Ureter (tissue), 1 donor: ENCODE measurements at places on chromosomes 2 and 18. TPM values are rescaled to one million over a fixed set of nuclear protein-coding genes. Genes with fewer than 3 reads are reported as not detected.

CAPN13 gene
- total RNA-seq, result 67.4 TPM

CSRNP3 gene
- 6.4 TPM for total RNA-seq

DNA sequence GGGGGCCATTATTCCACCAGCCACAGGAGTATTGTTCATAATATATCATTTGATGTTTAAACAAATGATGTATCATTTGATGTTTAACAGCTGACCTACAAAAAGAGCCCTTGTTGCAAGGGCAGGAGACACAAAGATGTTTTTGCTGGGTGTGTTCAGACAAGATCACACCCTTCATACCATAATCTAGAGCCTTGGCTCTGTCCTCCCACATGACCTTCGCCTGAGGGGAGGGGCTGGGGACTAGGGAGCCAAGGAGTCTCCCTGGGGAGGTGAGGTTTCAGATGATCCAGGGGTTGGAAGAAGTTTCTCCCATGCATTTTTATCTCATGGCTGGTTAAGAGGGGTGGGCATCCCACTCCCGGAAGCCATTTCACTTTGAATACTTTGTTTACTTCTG is 33.5 kb downstream of the CDC42EP3 start:
- no peak for DNase-seq

ADCY3 gene
- total RNA-seq, result 82.5 TPM

DNA sequence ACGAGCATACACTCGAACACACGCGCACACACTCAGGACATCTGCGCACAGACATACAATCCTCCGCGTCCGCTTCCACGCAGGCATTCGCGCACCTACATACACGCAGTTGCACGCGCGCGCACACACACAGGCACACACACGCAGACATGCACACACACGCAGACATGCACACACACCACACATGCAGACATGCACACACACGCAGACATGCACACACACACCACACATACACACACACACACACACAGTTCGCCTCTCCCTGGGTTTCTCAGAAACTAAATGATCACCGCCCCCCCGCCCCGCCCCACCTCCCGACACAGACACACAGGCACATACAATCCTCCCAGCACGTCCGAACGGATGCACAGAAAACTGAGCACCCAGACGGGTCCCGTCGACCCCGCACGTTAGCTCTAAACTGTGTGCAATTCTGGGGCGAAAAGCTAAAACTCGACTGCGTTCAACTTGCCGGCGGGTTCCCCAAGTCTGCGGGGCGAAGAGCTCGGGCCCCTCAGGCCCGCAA is 1.0 kb downstream of the EPHA4 start:
- DNase-seq, result no peak

DNA sequence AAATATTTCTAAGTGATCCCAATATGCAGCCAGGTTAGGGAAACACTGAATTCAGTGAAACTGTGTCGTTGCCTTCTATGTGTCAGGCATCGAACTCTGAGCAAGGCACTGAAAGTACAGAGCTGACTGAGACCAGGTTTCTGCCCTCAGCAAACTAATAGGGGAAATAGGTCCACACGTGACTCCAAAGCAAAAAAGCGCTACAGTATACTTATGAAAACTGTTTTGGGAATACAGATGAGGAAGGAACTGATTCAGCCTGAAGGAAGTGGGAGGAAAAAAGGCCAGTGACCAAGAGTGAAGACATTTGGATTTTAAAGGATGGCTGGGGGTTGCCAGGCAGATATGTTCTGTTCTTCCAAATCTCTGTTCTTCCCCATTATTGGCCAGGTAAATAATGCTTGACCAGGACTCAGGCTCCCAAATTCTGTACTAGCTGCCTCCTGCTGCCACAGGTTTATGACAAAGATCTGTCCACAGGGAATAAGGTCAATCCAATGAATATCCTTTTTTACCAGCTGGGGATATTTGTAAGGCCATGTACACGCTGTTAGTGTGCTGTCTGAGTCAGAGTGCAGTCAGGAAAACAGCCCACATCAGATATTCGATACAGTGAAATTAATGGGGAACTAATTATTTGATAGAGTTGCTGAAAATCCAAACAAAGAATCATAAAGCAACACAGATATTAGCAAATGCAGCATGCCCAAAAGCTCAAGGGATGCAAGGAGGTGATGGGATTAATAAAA is 24.5 kb upstream of the INPP4A start:
- no peak for DNase-seq

DNA sequence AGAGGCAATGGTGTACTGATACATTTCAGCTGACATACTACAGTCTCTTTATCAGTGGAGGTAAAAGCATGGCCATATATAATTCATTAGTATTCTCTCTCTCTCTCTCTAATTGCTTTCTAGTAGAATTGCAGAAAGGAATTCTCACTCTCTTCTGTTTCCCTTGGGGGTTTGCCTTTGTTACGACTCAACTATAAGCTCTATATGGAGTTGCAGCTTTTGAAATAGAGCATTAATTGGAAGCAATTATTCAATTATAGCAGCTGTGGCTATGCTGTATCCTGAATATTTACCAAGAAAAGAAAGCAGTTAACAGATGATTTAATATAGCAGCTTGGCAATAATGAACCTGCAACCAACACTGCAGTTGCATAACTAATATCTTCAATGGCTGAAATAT is 132.7 kb upstream of the STON1 start:
- no peak for DNase-seq

SERPINB10 gene
- not detected for total RNA-seq

GRCh38 chr2:44139741-44140140 is 28.9 kb upstream of the PPM1B start:
- no peak for DNase-seq

HOXD8 gene
- total RNA-seq, result 41.7 TPM

DNA sequence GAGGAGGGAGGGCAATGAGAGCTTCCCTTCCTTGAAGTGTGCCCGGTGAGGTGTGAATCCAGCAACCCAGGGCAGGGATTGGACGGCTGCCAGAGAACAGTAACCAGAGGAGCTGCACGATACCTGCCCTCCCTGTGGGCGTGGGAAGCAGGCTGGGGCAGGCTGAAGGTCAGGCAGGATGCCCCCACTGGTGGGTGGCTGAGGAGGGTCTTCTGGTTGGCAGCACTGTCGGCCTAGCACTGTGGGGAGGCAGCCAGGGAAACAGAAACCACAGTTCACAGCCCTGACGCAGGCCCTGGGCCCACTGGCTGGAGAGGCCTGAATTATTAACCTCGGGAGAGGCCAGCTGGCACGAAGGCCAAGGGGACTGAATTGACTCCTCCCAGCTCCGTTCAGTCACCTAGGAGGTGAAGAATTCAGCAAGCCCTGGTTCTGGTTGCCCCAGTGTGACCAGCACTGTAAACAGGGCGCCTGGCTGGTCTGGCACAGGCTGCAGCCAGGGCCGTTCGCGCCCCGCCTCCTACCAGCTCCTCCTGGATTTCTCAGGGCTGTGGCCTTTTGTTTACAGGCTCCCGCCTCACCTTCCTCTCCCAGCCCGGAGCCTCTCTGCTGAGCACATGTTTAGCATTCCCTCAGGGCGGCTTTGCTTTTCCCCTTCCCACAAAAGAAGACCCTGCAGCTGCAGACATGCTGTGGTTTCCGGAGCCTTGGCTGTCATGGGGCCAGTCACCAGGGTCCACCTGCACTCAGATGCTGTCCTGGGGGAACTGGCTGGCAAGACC is 97.8 kb downstream of the B3GNT2 start:
- DNase-seq, result peak; percentile 85

DNA sequence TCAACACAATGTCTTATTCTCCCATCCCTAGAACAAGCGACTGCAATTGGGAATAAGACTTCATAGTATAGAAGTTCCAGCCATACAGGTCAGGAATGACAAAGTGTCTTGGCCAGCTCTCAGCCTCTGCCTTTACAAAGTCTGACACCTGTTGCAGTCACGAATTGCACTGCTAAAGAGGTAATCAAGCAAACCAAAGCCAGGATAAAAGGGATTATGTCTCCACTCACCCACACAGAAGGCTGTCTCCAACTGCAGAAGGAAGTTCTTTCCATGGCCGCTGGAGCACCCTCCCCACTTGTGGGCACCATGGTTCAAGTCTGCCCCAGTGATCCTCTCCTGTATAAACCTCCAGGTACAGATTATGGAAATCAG is 114.8 kb upstream of the PKDCC start:
- DNase-seq, result no peak

WDR33 gene
- 60.1 TPM for total RNA-seq

- DNase-seq, result no peak
Measured at GRCh38 chr2:68762665-68763064, 28.1 kb downstream of the ARHGAP25 start.

GRCh38 chr2:145927131-145927950 is 1407.4 kb upstream of the ZEB2 start:
- no peak for DNase-seq

SKA1 gene
- 0.39 TPM for total RNA-seq

DNA sequence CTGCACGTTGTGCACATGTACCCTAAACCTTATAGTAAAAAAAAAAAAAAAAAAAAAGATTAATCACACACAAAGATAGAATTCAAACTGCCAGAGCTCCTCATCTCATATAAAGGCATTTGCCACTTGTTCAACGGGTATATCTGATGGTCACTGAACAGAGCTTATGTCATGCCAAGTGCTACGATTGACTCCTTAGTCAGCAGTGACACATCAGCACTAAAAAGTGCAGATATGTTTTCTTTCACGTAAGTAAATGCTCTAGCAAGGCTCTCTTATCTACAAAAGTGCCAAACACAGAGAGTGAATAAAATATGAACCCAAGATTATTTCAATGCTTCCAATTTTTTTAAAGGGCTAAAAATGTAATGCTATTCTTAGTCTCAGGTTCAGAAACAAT is 1.1 kb downstream of the LMAN1 start:
- no peak for DNase-seq

OSBPL6 gene
- 2.4 TPM for total RNA-seq

BIN1 gene
- total RNA-seq, result 51.6 TPM

- no peak for DNase-seq
Measured at GRCh38 chr18:57353137-57353939, 981 bp downstream of the ST8SIA3 start.
